IPS DF 6.9 (cell line): ENCODE measurements at places on chromosomes 4 and X.

DNA sequence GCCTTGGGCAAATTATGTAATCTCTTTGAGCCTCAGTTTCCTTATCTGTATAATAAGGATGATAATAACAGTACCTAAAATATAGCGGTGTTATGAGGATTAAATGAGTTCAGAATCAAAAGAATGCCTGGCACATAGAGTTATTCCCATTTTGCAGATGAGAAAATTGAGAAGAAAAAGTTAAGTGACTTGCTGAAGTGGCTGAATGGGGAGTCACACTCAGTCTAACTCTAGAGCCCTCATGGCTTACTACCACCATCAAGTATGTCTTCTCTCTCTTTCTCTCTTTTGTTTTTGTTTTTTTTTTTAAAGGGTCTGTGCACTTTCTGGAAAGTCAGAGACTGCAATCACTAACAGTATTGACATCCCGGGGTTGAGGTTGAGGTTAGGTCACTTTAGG, 615 bp downstream of the CACNA1F start:
- no peak for DNase-seq

- no peak for DNase-seq
Observed at GRCh38 chr4:97317671-97318070, 825.6 kb downstream of the STPG2 start.

- DNase-seq = no peak
Observed at GRCh38 chrX:46823481-46823880, 13.4 kb upstream of the RP2 start.

GRCh38 chrX:48558271-48558670, 16.0 kb upstream of the RBM3 start:
- DNase-seq = no peak

GRCh38 chr4:92305148-92305877, 1.5 kb downstream of the GRID2 start:
- DNase-seq = peak; percentile 67

DNA sequence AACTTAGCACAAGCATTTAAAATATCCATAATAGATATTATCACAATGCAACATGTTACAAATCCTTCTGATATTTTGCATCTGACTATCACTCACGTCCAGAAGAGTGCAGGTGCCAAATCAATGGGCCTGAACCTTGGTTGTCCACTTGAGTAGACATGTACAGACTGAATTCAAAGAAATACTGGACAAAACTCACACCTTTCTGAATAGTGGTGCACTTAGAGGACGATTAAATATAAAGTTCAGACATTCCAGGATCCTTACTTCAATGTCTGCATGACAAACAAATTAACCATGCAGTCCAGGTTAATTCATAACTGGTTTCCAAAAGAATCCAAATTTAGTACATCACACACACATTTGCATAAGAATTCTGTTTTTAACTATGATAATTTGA, 406.0 kb upstream of the EDA2R start:
- no peak for DNase-seq

GRCh38 chr4:86558797-86559196, 35.3 kb upstream of the PTPN13 start:
- no peak for DNase-seq

- DNase-seq = no peak
Observed at GRCh38 chr4:68907788-68908700, 43.6 kb downstream of the UGT2A3 start.

- no peak for DNase-seq
Observed at GRCh38 chr4:123419885-123420755, 23.5 kb downstream of the SPRY1 start.

DNA sequence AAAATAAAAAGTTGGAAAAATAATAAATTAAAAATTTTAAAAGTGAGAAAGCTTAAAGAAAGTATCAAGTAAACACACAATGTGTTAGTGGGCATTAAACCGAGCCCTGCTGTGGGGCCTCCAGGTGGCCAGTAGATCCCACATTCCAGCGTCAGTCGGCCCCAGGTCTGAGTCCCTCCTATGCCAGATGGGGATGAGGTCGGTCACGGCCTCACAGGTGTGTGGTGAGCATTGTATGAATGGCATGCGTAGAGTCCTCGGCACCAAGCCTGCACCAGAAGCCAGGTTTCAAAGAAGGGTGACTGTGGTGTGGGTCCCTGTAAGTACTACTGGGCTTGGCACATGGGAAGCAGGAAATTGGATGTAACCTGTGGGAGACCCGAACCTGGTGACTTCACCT, 75.6 kb upstream of the MSX1 start:
- no peak for DNase-seq

DNA sequence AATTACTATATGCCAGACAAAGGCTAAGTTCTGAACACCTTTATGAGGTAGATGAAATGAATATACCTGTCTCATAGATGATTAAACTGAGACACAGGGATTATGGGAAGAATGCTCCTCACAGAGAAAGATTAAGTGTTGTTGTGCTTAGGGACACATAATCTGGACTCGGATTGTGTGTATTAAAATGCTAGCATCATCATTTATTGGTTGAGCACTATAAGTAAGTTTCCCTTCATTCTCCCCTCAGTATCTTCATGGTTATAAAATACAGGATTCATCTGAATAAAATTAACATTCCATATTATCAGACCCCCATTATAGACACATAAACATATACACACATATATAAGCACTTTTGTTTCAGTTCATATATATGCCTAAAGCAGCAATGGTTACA, 463.5 kb downstream of the PPP4R3C start:
- no peak for DNase-seq

- no peak for DNase-seq
Observed at GRCh38 chrX:6694221-6694620, 159.3 kb upstream of the VCX3A start.

DNA sequence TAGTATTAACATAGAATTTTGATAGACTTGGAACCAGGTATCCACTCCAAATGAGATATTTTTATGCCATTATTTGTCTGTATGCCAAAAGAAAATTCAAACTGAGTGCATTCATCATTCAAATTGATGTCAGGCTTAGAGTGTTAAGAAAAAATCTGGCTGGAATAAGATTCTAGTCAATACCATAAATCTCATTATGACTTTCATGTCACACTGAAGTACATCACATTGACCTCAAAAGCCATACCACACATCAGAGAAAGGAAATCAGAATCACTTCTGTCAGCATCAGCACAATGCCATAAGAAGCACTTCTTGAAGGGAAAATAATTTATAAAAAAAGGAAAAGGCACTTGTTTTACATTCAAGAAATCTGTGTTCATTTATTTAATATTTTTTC, 119.0 kb upstream of the BMP3 start:
- DNase-seq = no peak

DNA sequence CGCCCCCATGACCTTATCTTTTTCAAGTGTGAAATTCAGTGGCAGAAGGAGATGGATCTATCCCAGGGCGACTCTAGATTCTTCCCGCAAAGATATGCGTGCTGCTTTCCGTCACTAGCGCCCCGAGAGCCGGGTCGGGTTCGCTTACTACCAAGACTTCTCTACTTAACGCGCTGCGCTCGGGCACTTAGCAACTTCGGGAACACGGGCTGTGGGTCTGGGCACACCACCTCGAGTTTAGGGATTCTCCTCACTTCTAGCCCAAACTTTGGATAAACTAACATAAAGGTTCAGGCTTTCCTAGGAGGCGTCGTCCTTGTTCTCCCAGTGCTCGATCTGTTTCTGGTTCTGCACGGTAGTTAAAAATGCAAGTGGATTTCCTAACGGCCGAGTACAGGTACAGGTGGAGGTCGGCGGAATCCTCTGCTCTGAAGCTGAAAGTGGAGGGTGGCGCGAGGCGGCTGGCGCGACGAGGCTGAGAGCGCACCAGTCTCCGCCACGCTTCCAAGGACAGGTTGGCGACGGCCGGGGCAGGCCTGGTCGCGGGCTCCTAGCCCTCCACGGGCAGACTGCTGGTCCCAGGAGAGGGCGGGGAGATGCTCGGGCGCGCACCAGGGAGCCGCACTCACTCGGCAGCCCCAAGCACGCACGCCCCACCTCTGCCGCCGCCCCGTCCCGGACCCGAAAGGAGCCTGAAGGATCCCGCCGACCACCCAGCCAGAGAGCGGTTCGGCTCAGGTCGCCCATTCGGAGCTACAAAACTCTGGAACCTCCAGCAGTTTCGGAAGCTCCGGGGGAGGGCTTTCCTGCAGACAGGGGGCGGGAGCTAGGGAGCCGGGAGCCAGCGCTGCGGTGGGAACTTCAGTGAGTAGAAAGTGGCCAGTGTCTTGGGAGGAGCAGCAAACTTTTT, 100.8 kb upstream of the TENM3 start:
- no peak for DNase-seq

GRCh38 chrX:71609095-71609750, 9.1 kb downstream of the CXCR3 start:
- DNase-seq = no peak

GRCh38 chr4:118758293-118758692, 73.1 kb downstream of the METTL14 start:
- no peak for DNase-seq

- peak; percentile 63 for DNase-seq
Observed at GRCh38 chr4:86497980-86498862, 95.9 kb upstream of the PTPN13 start.

DNA sequence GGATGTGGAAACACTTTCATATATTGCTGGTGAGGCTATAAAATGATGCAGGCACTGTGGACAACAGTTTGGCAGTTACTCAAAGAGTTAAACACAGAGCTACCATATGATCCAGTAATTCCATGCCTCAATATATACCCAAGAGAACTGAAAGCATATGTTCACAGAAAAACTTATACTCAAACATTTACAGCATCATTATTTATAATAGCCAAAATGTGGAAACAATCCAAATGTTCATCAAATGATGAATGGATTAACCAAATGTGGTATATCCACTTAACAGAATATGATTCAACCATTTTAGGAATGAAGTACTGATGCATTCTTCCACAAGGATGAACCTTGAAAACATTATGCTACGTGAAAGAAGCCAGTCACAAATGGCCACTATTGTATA, 603.8 kb downstream of the IQCM start:
- DNase-seq = no peak

- DNase-seq = no peak
Observed at GRCh38 chr4:87913896-87914295, 61.6 kb upstream of the SPP1 start.

DNA sequence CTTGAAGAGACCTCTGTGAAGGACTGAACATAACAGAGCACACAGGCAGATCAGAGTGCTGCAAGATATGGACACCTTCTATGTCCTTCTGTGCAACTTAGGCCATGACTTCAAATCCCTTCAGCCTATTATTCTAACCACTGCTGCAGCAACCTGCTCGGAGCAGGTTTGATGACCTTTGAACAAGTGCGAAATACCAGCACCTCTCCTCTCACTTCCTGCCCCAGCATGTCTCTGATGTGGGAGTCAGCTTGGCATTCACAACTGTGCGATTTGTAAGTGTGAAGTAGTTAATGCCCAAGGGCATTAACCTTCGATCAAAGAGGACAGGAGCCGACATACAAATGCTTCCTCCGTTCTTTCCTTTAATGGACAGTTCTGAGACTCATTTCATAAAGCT, 1.6 kb upstream of the EXOC1 start:
- DNase-seq = no peak

- no peak for DNase-seq
Observed at GRCh38 chr4:58776627-58777026, 1666.4 kb upstream of the IGFBP7 start.

- no peak for DNase-seq
Observed at GRCh38 chr4:76588274-76588673, 153.2 kb downstream of the SHROOM3 start.

DNA sequence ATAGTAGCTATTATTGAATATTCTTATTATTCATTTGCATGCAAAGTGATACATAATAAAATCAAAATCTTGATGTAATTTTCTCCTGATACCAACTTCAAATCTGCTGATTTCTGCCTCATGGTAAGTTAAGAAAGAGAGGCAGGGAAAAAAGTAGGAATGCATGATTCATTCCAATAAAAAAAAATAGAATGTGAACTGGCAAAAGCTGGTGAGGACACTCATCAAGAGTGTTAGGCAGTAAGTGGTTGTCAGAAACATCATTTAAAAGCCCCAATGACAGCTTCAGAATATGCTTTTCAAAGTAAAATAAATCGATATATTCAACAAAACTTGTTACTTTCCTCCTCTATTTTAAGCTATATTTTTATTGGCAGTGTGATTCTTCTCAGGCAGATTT, 979.1 kb downstream of the TECRL start:
- DNase-seq = no peak

GRCh38 chr4:87849612-87850011, 16.8 kb downstream of the MEPE start:
- DNase-seq = no peak

DNA sequence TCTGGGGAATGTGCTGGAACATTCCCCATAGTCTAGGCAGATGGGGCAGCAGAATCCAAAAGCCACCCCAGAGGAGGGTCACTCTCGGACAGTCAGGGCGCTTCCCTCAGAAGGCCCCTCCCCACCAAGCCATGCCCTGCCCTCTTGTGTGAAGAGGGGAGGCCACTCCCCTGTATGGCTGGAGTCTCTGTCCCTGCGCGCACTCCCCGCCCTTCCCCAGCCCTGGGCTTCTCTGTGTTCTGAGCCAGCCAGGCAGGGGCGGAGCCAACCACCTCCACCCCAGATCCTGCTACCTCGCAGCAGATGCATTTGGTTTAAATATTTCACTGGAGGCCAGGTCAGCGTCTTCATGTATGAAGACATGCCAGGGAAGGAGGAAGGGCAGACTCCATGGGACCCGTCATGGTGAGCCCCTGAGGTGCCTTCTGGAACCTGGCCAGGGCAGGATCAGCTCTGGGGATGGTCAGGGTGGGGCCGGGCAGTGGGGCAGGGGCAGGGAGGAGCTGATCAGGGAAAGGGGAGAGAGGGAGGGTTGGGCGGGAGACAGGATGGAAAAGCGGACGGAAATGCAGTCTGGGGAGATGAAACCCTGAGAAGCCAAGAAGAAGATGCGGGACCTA, 107.3 kb downstream of the ADRA2C start:
- no peak for DNase-seq

DNA sequence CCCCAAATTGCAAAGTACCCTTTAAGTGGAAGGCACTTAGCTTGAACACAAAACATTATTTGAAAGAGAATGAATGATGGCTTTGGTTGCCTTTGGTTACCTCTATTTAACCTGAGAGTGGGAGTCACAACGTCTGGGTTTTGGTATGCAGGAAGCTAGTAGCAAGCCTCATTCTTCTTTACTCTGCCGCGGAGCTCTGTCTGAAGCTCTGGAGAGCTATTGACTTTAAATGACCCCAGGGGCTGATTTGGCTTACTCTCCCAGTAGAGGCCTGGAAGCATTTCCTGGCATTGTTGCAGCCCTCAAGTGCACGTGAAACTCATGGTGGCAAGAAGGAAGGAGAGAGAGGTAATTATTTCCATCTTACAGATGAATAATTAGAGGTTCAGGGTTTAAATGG, 81.8 kb upstream of the MAGEA4 start:
- DNase-seq = no peak
